ENCODE measurements at places on chromosomes 1 and 21. TPM values are rescaled to one million over a fixed set of nuclear protein-coding genes. Genes with fewer than 3 reads are reported as not detected.

- DNase-seq, result no peak
These were observed 21.6 kb downstream of the PSEN2 start for GRCh38 chr1:226891846-226892523.

DNA sequence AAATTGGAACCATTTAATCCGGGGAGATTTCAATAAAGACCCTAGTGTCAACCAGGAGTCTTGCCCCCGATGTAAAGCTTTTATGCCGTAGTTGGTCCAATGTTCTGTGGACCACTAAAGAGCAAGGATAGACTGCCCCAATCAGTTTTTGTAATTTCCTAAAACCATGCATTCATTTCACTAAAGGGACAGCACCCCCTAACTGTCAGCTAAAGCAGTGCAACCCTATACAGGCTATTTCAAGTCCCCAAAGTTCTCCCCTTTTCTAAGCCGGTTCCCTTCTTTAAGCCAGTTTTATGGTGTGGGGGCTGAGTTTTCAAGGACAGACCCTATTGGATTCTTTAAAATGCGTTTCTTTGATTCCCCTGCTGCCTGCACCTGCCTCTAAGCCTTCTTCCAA is 12.7 kb upstream of the PDPN start:
- DNase-seq, result no peak

The ADGRL2 gene
- total RNA-seq, result 34.0 TPM

- DNase-seq, result no peak
These were observed 45.6 kb upstream of the ACTRT2 start for GRCh38 chr1:2975466-2976179.

The BMP8B gene
- total RNA-seq, result 4.7 TPM

DNA sequence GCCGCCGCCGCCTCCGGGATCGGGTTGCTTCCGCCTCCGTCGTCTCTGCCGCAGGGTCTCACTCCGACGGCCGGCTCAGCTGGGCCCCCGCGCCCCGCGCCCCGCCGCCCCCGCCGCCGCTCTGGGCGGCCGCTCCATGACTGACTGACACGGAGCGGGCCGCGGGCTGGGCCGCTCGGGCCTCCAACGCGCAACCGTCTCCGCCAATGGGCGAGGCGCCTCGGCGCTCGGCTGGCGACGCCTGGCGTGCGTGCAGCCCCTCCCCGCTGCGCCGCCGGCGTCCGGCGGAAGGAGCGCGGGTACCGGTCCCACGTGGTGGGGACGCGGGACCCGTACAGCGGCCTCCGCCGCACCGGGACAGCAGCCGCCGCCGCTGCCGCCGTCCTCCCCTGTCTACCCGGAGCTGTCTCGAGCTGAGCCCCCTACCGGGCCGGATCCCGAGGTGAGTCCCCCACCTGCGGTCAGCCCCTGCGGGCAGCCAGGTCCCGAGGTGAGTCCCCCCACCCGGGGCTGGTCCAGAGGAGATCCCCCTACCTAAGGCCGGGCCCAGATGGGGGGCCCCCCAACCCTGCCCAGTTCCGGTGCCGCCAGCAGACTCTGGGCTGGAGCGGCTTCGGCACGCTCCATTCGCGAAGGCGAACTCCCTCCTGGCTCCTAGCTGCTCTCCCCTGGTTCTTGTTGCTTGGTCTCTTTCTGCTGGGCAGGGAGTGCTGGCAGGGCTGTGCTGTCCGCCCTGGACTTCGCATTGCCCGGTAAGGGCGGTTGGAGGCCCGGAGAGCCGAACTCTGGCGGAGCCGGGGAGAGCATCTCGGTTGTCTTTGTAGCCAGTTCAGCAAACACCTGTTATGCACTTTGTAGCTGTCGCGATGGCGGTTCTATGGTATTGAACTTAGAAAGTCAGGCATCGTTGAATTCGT is at the start of the genes TAF5L and URB2:
Gene TAF5L (minus strand): TSS at position 208 of the 917 bp plus-strand sequence. CDS start 11,640 bp downstream, outside the sequence.
Gene URB2 (plus strand): TSS at position 333 of the 917 bp plus-strand sequence. CDS start 1,387 bp downstream, outside the sequence.
- peak; percentile 83 for DNase-seq

- DNase-seq, result no peak
These were observed 210.6 kb upstream of the ADGRL2 start for GRCh38 chr1:81590171-81590570.

The AKT3 gene
- 40.7 TPM for total RNA-seq

The LCE3D gene
- total RNA-seq, result not detected

DNA sequence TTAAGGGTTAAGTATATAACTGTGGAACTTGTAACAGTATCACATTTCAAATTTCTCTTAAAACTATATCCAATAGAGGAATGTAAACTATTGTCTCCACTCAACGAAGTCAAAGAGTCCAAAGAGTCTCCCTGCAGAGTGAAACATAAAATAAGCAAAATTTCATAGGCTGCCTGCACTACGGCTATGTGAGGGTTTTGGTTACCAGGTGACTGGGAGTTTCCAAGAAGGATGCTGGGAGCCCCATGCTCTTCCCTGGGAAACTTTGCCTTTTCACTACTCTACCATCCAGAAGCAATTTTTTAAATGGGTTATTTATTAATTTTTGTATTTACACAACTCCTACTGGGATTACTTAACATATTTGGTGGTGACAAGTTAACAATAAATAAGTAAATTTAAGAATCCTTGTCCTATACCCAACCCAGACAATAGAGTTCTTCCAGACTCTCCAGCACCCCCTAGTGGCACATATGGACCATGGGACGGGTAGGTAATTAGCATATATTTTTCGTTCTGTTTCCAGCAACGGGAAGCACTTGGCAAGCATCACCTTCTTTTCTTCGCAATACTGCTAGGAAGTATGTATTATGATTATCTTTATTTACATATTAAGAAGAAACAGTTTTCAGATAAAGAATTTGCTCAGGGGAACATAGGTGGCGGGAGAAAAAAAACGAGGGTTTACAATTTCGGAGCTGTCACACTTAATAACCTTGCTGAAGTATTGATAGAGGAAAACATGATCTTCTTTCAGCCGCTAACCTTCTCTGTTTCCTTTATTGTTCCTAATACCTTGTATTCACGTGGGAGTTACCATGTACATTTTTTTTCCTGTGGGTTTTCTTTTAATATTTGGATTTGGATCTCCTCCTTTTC is 3.5 kb downstream of the FMO2 start:
- peak; percentile 23 for DNase-seq

The SV2A gene
- total RNA-seq, result 3.4 TPM

The AMIGO1 gene
- total RNA-seq, result 9.5 TPM

The AP4B1 gene
- 14.8 TPM for total RNA-seq

The GPR157 gene
- 10.7 TPM for total RNA-seq

The ZDHHC18 gene
- 20.0 TPM for total RNA-seq

DNA sequence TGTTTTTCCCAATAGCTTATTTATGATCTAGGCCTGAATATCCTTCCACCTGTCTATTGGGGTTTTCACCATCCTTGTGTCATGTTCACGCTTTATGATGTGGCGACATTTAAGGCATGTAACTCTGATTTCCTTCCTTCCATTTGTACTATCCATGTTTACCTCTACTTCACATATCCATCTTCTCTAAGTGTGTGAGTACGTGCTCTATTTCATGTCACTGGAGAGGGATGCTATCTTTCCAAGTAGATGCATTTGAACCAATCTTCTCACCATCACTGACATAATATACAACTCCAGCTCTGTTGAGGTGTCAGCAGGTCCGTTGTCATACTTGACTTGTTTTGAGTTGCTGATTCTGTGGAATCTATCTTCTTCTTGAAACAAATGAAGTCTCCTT is 283.2 kb downstream of the PTBP2 start:
- no peak for DNase-seq

- no peak for DNase-seq
These were observed 104.8 kb upstream of the SLC44A3 start for GRCh38 chr1:94715321-94715720.
